CD8-positive, alpha-beta memory T cell (primary cell): ENCODE measurements at places on chromosomes 2 and 18. TPM values are rescaled to one million over a fixed set of nuclear protein-coding genes. Genes with fewer than 3 reads are reported as not detected.

DNA sequence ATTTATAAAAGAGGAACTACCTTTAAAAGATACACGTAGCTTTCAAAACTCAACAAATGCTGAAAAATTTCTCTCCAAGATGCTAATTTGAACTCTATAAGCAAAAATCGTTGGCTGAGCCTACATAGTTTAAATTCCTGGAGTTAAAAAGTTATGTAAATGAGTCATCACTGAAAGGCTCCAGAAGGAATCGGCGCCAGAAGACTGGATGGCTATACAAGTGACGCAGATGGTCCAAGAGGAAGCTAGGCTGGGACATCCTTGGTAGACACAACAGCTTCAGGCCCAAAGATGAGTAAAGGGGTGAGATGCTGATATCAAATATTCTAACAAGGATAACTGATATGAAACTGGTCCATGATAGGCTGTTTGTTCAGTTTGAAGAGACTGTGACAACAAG lies 22.8 kb upstream of the DNAH6 start:
- no peak for DNase-seq

- DNase-seq = no peak
These were observed 62.8 kb downstream of the HDAC4 start for GRCh38 chr2:239337877-239338484.

GRCh38 chr2:17540093-17540812 lies at the start of gene VSNL1:
Gene VSNL1 (plus strand): TSS chr2:17540696. CDS start chr2:17592075, 51,379 bp downstream.
- no peak for DNase-seq

DNA sequence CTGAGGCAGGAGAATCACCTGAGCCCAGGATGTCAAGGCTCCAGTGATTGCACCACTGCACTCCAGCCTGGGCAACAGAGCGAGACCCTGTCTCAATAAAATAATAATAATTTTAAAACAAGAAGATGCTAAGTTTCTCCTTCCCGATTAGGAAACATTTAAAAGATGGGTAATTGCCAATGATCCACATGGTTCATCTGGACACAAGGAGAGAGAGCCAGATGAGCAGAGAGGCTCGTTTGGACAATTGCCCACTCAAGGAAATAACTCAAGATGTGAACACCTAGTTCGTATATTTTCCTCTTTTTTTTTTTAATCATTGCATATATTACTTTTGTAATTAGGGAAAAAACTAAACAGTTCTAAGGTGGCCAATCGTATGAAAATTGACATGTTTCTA lies 3.6 kb upstream of the ACTG2 start:
- no peak for DNase-seq

GRCh38 chr18:62360805-62361204 lies 35.7 kb downstream of the TNFRSF11A start:
- no peak for DNase-seq

GRCh38 chr18:13461469-13461868 lies 242.9 kb downstream of the LDLRAD4 start:
- no peak for DNase-seq

- no peak for DNase-seq
These were observed 9.8 kb downstream of the LGALSL start for GRCh38 chr2:64463781-64464180.

DNA sequence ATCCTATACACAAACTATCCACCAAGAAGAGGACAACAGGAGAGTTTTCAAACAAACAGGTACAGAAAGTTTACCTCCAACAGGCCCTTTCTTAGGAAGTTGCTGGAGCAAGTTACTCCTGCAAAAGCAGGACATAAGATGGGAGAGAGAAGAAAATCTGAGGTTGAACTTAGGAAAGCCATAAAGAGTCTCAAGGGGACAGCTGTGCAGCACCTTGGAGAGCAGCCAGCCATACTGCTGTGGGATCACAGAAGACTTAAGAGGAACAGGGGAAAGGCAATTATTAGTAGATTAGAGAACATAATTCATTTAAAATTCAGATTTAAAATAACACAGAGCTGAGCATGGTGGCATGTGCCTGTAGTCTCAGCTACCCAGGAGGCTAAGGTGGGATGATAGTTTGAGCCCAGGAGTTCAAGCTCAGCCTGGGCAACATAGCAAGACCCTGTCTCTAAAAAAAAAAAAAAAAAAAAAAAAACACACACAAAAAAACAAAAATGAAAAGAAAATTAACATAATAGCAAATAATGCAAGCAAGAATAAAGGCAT lies 148.1 kb upstream of the SIX3 start:
- no peak for DNase-seq

DNA sequence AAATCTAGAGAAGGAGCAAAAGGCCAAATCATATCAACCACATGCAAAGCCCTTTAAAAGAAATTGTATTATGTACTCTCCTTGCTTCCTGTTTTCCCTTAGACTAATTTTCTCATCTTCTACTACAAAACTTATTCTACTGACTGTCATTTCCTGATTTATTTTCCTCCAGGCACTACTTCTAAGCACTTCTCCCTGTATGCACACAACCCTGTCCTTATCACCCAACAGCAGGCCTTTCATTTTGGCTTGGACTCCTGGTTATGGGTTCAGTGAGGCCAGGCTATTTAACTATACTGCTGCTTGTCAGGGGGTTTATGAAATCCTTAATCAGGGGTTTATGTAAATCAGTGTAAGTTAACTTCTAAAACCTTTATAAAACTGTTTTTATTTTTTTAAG lies 205.1 kb upstream of the FAM98A start:
- no peak for DNase-seq

GRCh38 chr18:46213295-46213694 lies 109.1 kb downstream of the HAUS1 start:
- no peak for DNase-seq

DNA sequence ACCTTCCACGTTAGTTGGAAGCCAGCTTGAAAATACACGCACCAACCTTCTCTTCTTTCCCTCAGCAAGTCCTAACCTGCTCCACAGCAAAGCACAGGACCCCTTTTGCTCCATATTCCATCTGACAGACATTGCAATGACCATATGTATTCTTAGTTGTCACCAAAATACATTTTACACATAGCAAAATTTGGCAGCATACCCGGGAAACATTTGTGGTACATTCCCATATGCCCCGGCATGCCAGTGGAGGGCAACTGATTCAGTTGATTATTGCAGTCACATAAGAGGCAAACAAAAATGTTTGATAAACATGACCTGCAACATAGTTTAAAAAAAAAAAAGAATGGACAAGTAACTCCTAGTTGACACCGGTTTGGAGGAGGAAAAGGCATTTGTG lies 202.1 kb upstream of the UBE2E3 start:
- no peak for DNase-seq

DNA sequence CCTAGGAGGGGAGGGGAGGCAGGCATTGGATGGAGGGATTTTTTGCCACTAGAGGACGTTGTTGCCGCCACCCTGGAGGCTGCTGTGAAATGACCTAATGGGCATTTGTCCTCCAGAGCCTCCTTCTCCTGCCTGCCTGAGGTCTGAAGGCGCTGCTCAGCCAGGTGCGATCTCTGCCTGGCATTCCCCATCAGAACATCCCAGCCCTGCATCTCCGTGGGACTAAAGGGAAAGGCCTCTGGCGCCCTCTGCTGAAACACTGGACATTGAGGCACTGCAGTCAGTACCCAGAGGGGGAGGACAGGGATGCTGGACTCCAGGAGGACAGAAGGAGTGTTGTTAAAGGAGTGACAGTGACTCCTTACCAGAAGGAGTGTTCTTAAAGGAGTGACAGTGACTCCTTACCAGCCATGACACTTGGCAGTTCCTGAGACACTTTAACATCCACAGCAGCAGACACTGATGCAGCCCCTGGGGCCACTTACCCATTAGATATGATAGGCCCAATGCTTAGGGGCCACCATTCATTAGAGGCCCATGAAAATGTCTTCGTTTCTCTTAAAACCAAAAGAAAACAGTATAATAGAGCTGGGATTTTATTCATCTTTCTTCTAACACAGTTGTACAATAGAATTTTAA lies 17.0 kb downstream of the THNSL2 start:
- no peak for DNase-seq

- no peak for DNase-seq
These were observed 229.9 kb downstream of the AGPS start for GRCh38 chr2:177622521-177622920.

DNA sequence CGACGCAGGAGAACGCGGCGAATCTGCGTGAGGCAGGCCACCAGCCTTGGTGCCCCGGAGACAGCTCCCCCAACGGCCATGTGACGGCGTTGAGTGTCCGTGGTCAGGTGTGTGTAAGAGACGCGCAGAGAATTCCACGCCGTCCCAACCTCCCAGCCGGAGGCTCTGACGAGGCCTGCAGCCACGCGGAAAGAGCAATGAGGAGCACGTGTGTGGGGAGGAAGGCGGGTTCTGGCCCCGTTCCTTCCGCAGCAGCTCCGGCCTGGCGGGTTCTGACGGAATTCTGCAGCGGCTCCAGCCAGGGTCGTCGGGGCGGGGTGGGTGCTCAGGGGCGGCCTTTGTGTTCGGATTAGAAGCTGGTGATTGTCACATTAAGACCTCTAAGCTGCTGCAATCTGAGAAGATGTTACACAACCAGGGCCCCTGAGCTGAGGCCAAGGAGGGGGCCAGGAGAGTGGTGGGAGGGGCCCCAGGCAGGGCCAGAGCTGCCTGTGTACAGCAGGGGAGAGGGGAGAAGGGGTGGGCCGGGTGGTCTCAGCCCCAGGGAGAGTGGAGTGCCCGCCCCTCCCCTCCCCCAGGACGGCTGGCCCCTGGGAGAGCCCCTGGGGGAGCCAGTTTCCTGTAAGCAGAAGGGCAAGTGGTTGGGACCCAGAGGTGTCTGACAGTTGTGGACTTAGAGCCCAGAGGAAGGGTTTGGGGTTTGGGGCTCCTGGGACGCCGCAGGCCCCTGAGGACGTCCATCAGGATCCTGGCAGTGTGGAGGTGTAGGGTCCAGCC lies 5.1 kb upstream of the GAL3ST2 start:
- no peak for DNase-seq

- no peak for DNase-seq
These were observed 794 bp downstream of the GKN2 start for GRCh38 chr2:68951899-68952298.

PRKAG3 gene
- total RNA-seq = not detected

PXDN gene
- 1.00 TPM for total RNA-seq

SOWAHC gene
- 0.11 TPM for total RNA-seq

IL18R1 gene
- total RNA-seq = 17.6 TPM

SMAD2 gene
- total RNA-seq = 343 TPM
